ENCODE measurements at places on chromosomes 12 and 14.

DNA sequence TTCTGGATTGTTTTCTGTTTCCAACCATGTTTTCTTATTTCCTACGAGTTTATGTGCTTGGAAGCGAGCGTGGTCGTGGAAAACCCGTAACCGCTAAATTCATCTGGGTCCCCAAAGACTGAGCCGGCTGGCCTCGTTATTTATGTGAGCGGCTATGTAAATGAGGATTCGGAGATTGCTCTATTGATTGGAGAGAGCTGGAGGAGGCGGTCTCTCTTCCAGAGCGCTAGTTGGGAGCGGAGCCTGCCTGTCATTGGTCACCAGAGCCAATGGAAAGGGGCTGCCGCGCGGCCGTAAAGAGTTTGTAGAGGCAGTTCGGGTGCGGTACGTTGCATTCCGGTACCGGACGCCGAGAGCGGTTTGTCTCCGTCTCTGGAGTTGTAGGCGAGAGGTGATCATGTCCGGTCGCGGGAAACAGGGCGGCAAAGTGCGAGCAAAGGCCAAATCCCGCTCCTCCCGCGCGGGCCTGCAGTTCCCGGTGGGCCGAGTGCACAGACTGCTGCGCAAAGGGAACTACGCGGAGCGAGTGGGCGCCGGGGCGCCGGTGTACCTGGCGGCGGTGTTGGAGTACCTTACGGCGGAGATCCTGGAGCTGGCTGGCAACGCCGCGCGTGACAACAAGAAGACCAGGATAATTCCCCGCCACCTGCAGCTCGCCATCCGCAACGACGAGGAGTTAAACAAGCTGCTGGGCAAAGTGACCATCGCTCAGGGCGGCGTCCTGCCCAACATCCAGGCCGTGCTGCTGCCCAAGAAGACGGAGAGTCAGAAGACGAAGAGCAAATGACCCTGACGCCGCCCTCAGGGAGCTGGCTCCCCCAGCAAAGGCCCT is 29.0 kb downstream of the WBP11 start:
- DNase-seq: peak; percentile 95

- DNase-seq: no peak
Observed at GRCh38 chr12:72622556-72622955, 350.4 kb downstream of the TRHDE start.

DNA sequence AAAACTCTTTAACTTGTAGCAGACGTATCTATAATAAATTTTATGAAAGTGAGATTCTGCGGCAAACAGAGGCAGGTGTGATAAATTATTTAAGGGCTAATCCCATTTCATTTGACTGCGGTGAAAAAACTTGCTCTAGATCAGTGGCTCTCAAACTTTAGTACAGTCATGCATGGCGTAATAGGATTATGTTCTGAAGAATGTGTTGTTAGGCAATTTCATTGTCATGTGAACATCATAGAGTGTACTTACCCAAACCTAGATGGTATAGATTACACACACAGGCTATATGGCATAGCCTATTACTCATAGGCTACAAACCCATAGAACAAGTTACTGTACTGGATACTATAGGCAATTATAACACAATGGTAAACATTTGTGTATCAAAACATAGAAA is 83.7 kb downstream of the HEATR5A start:
- DNase-seq: no peak

DNA sequence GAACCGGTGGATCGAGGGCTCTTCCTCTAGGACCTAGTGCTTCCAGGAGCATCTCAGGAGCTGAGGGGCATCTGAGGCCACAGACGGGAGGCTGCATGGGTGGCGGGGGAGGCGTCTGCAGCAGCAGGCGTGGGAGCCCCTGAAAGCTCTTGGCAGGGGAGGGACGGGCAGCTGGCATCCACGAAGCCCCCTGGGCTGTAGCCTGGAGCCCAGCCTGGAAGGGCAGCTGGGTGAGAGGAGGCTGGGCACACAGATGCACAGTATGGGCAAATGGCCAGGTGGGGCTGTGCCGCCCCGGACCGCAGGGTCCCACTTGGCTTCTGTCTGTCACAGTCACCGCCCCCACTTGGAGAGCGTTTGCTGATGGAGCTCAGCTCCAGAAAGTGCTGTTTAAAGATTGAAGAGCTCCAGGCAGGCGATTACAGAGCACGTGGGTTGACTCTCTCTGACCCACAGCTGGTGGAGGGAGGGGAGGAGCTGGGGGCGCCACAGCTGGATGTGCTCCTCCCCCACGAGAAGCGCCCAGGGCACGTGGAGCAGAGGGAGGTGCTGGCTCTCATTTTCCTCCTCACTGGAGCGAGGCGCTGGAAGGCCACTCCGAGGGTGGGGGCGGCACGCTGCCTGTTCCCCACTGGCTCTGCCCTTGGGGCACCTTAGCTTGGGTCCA is 155.0 kb upstream of the C14orf180 start:
- DNase-seq: peak; percentile 56

- DNase-seq: no peak
Observed at GRCh38 chr12:95319694-95320331, 102.2 kb downstream of the VEZT start.

DNA sequence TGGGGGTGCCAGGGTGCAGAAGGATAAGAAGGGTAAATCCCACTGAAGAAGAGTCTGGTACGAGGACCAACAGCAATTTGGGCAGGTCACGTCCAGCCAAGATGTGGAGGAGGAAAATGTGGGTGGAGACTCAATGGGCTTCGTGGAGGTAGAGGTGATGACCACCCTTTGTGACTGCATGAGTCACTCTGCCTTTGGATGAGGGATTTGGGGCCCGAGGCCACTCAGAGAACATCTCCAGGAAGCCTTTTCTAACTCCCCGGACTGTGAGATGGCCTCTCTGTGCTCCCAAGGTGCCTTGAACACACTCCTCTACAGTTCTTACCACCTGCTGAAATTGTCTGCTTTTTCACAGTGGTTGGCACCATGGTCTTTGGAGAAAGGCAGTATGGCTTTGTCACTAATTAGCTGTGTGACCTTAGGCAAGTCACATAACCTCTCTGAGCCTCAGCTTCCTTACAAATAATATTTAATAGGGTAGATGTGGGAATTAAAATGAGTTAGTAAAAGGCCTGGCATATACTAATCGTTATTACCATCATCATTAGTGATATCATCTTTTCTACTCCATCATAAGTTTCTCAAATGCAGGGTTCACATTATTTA is 67.0 kb upstream of the ARHGAP5 start:
- no peak for DNase-seq

DNA sequence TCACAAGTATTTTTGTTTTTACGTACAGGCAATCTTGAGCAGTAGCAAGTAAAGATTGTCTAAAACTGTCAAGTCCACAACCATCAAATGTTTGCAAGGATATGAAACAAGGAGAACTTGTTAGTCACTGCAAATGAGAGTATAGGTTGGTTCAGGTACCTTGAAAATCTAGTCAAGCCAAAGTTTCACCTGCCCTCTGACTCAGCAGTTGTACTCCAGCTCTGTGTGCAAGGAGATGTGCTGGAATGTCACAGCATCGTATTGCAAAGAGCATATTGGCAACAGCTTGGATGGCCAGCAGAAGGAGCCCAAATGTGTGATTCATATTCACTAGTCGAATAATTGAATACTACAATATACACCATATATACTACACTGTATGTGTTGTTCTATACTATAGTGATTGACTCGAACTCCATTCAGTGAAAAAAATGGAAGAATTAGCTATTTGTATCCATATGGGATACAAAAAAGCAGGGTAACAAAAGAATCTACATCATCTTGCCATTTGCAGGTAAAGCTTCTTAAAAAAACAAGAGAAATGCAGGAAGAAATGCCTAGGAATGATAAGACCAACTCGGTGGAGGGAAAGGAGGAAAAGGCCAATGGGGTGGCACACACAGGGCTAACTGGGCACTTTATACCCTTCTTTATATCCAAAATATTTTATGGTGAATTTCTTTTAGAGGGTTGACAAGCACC is 44.0 kb downstream of the EID3 start:
- no peak for DNase-seq

- DNase-seq: no peak
Observed at GRCh38 chr14:49857427-49858003, 4.9 kb upstream of the NEMF start.

GRCh38 chr12:30826276-30826675 is 71.5 kb upstream of the CAPRIN2 start:
- DNase-seq: no peak

DNA sequence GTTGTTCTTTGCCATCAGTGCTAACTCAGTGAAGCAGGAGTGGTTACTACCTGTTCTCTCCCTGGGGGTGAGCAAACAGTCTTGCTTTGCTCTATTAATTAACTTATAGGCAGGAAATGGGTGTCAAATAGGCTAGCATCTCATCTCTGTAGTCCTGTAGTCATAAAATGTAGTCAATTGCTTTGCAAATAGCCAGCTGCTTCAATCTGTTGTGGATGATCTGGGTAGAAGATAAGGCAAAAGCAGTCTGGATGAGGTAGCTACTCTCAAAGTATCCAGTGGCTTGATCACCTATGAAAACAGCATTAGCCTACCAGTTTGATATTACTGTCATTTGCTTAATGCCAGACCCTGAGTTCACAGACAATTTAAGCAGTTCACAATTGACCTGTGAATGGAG is 369.0 kb upstream of the TMTC1 start:
- DNase-seq: no peak

DNA sequence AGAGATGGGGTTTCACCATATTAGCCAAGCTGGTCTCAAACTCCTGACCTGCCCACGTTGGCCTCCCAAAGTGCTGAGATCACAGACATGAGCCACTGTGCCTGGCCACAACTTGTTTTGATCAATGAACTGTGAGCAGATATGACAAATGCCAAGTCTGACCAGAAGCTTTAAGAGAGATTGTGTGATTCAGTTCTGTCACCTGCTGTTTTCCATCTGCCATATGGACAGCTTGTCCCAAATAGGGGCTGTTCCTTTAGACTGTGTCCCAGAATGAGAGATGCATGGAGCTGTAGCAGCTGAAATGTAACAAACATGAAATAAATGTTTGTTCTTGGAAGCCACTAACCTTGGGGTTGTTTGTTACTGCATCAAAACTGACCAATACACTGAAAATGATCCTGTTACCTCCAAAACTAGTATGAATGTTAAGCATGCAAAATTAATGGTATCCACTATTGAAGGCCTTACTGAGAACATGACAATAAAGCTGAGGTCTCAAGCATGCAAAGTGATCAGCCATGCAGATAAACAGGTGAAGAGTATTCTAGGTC is 65.9 kb upstream of the MED13L start:
- DNase-seq: no peak

DNA sequence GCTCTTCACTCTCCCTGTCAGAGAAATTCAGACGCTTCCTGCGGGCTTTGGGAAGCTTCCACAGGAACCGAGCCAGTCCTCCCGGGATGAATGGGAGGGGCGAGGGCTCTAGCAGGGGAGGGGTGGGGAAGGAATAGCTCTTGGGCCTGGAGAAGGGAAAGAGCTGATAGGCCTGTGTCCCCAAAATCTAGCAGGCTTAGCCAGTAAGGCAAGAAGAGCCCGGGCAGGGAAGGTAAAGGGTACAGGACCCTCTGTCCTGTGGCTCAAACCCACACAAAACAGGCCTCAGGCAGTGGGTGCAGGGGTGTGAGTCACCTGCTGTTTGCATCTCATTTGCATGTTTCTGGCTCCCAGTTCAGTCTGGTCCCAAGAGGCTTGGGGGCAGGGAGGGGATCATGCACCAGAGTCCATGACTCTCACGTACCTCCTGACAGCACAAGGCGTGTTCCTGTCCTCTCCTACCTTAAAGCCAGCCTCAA is 8.7 kb upstream of the SMUG1 start:
- DNase-seq: no peak

DNA sequence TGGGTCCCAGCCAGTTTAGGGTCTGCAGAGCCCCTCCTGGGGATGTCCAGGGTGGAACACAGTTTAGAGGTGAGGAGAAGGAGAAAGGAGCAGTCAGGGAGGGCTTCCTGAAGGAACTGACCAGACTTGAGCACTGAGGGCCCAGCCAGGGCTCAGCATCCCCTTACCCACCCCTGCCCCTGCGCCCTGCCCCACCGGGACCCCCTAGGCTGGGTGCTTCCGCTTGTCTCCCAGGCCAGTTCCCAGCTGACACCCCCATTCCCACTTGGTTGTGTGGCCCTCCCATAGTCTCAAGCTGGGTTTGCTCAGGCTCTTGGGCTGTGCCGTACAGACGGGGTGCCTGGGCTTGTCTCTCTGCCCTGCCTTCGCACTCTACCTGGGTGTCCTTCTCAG is 26.3 kb upstream of the KIF26A start:
- peak; percentile 16 for DNase-seq

DNA sequence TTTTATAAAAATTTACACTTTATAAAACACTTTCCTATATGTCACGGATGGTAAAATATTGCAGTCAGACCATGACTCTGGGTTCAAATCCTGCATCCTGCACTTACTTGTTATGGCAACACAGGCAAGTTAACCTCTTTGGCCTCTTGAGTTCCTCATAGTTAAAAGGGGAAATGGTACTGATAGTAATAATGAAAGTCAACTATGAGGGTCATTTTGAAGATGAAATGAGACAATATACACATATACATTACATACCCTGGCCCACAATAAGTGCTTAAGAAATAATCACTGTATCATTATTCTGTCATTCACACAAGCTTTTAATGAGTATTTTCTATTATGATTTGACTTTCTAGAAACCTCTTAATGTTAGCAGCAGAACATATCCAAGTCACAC is 64.4 kb downstream of the C12orf42 start:
- no peak for DNase-seq

DNA sequence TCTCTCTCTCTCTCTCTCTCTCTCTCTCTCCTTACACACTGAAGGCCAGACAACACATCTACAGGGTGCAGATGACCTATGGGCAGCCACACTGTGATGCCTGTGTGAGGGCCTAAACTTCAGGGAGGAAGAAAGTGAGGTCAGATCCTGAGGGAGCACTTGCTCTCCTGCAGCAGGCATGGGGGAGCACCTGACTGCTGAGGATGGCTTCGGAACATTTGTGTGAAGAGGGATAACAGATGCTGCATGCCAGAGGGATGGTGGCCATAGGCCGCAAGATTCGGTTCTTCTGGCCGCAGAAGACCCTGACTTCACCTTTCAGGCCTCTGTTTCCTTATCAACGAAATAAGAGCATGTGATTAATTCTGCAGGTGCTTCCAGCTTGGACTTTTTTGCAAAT is 11.7 kb upstream of the SERPINA11 start:
- DNase-seq: no peak

GRCh38 chr12:103824290-103824689 is 16.7 kb downstream of the NT5DC3 start:
- DNase-seq: no peak

DNA sequence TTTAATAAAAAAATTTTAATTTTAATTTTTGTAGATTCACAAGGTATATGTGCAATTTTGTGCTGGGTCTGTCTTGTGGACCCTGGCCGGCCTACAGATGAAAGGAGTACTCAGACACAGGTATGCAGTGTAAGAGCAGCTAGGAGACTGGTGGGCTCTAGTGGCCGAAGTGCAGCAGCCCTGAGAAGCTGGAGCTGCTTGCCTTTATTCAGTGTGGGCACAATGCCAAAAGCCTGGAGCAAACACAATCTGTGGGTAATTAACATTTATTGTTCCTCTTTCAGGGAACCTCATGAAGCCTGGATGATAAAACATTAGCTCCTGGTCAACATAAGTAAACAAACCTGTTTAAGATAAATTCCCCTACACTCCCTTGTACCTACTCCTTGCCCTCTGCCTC is 135.7 kb upstream of the SEL1L start:
- DNase-seq: no peak

DNA sequence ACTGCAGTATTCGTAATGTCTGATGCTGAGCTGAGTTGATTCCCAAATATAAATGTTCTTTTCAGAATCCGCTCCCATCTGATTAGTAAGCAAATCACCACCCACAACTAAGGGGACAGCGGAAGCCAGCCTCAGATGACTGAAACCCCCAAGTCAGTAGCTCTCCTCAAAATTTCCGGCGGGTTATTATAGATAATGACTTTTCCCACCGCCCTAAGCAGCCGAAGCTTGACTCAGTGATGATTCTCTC is 469 bp upstream of the LRFN5 start:
- DNase-seq: no peak

Measured in heart left ventricle (tissue), 16 donors.